ENCODE measurements at places on chromosomes 5 and 9.

DNA sequence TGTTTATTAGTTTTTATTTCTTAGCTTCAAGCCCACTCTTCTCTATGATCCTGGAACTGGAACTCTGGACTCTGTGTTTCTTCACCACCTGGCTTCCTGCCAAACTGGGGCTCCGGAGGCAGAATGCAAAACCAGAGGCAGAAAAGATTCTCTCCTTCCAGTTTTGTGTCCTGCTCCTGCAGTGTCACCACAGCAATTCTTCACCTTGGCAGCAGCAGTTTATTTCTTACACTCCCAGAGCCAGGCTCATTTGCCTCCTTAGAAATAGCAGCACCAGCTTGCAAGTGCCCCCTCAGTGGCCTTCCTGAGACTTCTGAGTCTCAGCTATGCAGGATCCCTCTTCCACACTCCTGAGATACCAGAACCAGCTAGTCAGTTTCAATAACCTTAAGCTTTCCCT, 26.7 kb upstream of the CAMK4 start:
- no peak for DNase-seq

DNA sequence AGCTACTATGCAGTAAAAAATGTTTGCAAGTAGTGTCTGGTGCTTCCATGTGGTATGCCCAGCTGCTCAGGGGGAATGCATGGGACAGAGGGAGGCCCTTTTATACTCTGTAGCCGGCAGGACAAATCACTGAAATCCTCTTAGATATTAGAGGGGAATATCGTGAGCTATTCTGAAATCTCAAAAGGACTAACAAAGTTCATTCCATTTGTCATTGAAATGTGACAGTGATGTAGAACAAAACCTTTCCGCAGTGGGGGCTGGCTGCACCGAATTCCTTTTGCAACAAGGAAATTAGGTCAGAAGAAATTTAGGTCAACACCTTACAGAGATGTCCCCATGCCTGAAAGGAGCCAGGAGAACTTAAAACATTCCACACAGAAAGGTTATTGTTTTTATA, 72.4 kb upstream of the MEF2C start:
- no peak for DNase-seq

DNA sequence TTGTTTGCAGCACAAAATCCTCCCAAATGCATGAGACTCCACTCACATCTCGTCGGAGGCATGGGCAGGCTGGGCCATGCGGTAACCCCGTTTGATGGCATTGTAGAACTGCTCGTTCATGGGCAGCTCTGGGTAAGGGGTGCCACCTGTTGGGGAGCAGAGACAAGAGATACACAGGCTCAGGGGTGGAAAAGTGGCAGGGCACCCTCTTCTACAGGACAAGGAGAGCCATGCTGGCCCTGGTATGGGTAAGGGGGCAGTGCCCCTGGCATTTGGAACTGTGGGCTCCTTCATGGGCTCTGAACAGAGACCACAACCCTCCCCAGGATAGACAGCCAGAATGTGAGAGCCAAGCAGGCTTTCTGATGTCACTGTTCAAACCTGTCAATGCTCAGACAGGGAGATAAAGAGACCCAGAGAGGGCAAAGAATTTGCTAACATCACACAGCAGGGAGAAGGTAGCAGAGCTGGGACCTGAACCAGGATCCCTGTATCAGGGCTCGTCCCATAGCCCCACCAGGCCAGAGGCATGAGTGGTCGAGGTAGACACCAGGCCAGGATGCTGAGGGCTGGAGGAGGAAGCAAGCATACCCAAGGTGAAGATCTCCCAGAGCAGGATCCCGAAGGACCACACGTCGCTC, 33.2 kb upstream of the CSF1R start:
- DNase-seq = no peak

DNA sequence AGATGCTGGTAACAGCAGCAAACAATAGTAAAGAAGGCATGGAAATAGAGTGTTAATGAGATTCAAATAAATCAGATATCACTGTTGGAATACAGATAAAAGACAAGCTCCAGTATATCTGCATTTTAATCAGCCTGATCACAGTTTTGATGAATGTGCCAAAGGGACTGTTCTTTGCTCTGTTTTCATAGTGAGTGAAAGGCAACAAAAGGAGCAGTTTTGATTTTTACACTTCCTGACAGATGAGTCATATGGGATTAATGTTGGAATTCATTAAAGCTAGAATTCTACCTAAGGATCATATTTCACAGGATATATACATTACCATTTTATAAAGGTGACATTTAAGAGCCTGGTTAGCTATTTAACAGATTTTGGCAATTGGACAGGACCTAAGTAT, 743.3 kb upstream of the PTPRD start:
- no peak for DNase-seq

GRCh38 chr9:90607701-90608516, 34.7 kb downstream of the DIRAS2 start:
- DNase-seq = no peak

DNA sequence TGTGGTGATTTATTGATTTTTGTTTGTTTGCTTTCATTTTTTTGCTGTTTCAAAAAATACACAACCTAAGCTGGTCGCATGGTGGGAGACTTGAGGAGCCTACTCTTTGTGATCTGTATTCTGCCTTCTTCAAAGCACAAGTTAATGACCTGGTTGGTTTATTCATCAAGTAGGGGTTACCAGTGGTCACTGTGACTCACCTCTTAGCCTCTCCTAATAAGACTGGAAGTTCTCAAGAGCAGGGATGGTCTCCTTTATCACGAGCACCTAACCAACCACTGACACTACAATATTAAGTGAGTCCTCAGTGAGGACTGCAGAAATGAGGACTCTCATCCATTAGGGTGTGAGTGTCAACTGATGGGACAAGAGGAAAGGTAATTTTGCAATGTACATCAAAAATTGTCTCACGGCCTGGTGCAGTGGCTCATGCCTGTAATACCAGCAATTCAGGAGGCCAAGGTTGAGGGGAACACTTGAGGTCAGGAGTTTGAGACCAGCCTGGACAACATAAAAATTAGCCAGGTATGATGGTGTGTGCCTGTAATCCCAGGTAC, 13.6 kb upstream of the MTMR12 start:
- DNase-seq = no peak

GRCh38 chr5:87354496-87354895, 58.2 kb downstream of the CCNH start:
- no peak for DNase-seq

GRCh38 chr9:90616806-90617205, 25.8 kb downstream of the DIRAS2 start:
- DNase-seq = no peak

GRCh38 chr5:36422952-36423351, 121.2 kb upstream of the RANBP3L start:
- no peak for DNase-seq

DNA sequence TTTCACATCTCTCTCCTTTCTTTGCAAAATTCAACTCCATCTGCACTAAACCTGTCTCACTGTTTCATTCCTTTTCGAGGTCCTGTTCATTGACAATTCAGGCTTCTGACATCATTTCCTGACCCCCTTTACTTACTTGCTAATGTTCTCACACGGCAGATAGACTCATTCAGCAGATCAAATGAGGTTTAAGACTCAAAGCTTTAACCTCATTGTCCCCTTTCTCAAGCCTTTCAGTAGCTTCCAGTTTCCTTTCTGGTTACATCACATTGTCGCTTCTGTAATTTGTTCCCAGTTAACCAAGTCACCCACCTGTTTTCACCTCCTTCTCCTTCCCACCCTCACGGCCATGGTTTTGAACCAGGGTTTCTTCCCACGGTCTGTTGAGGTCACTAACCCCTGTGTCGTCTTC, 143.4 kb upstream of the OTULINL start:
- DNase-seq = no peak

GRCh38 chr5:87266914-87267573, 639 bp upstream of the RASA1 start:
- no peak for DNase-seq

DNA sequence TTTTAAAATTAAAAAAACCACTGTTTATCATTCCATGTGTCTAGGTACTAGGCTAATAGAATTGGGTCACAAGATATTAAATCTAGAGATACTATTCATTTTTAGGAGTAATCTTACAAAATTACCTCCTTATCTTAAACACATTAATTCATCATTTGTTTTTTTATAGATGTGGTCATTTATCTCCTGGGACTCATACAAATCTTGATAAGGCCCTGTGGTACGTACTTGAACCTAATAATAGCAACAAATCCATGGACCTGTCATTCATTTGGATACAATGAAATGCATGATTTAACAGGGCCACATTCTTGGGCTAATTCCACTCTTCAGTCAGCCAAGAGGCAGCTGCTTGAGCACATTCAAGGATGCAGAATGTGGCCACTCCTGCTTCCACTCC, 66.4 kb upstream of the MARCHF11 start:
- DNase-seq = no peak

DNA sequence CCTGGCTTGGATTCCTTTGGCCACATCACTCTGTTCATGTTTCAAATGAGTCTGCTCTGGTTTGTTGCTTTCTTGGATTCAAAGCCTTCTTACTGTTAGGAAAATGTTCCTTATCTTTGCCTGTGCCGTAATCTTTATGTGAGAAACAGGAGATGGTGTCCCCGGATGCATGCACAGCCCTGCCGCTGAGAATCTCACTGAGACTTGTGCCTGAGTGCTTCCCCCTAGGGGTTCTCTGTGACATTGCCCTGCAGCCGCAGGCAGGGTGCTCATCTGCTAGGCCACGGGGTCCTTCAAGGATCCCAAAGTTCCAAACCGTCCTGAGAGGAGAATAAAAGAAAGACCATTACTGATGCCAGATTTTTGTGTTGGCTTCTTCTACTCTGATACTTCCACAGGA, 81.4 kb upstream of the ANKRD55 start:
- DNase-seq = no peak

- no peak for DNase-seq
Measured at GRCh38 chr9:6414247-6414641, 1.2 kb downstream of the UHRF2 start.

Measured in NCI-H1436 (cell line).